IPS DF 19.7 (cell line): ENCODE measurements at places on chromosomes 13 and 19.

GRCh38 chr19:51607077-51607476, 23.1 kb downstream of the SIGLEC5 start:
- DNase-seq, result no peak

GRCh38 chr13:106352850-106353249, 182.6 kb downstream of the EFNB2 start:
- no peak for DNase-seq

DNA sequence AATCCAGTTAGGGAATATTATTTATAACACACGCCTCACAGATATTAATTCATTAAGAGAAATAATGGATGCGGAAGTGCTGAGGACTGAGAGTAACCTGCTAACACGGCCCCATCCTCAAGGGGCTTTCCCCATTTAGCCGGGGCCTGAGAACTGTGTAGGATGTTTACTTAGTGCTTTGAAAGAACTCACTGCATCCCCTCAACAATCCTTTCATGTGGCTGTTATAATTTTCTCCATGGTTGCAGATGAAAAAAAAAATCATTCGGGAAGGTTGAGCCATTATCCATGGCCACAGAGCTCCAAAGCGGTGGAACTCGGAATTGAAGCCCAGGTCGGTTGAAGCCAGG, 98.2 kb downstream of the ING1 start:
- DNase-seq, result no peak

- no peak for DNase-seq
Observed at GRCh38 chr13:74929436-74929835, 552.5 kb downstream of the TBC1D4 start.

- DNase-seq, result no peak
Observed at GRCh38 chr19:8705742-8706141, 7.1 kb upstream of the ACTL9 start.

- DNase-seq, result no peak
Observed at GRCh38 chr13:60661521-60661920, 264.5 kb downstream of the TDRD3 start.

GRCh38 chr19:2663920-2664571, 38.4 kb downstream of the GNG7 start:
- DNase-seq, result no peak

DNA sequence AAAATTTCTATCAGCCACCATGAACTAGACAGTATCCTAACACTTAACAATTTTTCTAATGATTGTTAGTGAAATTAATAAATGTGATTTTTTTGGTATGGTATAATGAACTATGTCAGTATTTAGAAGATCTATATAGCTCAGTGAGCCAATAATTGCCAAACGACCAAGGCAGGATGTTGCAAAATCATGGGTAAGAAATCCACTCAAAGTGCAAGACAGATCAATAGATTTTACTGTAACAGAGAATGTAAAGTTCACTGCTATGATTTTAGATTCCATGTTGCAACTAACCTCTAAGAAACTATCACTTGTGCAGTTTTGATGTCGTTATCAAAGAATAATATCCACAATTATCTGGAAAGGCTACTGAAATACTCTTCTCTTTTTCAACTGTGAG, 44.0 kb upstream of the MYCBP2 start:
- no peak for DNase-seq

- DNase-seq, result no peak
Observed at GRCh38 chr13:71368336-71368735, 498.7 kb downstream of the DACH1 start.

- no peak for DNase-seq
Observed at GRCh38 chr13:64057372-64058020, 2641.8 kb upstream of the PCDH20 start.

DNA sequence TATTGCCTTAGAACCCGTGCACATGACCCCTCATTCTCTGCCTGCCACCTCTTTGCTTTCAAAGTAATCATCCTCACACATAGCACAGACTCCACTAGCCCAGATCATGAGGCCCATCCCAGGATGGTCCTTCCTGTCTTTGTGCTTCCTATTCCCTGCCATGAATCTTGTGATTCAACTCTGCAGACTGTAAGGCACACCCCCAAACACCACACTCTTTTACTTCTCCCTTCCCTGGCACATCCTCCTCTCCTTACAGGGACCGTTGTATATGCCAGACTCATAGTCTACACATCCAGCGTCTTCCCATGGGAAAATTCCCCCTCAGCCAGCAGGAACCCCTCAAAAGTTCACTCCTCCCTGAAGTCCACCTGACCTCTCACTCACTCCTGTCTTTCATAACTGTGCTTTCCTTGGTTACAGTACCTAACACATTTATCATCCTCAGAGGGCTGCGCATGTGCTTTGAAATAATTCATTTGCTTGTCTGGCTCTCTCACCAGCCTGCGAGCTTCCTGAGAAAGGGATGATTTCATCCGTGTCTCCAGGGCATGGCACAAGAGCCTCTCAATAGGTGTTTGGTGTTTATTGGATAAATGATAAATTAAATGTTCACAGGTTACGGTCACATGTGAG, 26.8 kb upstream of the LRCH1 start:
- DNase-seq, result no peak
